ENCODE measurements at places on chromosomes 3 and 15.

GRCh38 chr3:24683633-24684384 is 189.2 kb upstream of the THRB start:
- no peak for DNase-seq

DNA sequence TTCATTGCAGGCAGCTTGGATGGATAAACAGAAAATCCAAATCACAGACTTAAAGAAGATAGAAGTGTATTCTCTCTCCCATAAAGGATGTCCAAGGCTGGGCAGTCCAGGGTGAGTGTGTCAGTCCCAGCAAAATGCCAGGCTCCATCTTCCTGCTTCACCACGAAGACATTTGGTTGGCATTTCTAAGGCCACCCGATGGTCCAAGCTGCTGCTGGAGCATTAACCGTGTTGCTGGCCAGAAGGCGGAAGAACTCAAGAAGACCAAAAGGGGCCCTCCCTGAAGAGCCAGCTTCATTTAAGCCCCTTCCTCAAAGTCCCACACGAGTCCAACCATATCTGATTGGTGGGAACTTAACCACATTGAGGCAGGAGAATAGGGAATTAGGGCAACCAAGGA is 3.0 kb upstream of the CYP11A1 start:
- no peak for DNase-seq

- no peak for DNase-seq
These were observed 18.3 kb upstream of the CYP11A1 start for GRCh38 chr15:74385733-74386132.

- no peak for DNase-seq
These were observed 55.5 kb upstream of the ATP11B start for GRCh38 chr3:182737825-182738224.

GRCh38 chr15:89631902-89632264 is 23.4 kb downstream of the KIF7 start:
- DNase-seq: no peak

DNA sequence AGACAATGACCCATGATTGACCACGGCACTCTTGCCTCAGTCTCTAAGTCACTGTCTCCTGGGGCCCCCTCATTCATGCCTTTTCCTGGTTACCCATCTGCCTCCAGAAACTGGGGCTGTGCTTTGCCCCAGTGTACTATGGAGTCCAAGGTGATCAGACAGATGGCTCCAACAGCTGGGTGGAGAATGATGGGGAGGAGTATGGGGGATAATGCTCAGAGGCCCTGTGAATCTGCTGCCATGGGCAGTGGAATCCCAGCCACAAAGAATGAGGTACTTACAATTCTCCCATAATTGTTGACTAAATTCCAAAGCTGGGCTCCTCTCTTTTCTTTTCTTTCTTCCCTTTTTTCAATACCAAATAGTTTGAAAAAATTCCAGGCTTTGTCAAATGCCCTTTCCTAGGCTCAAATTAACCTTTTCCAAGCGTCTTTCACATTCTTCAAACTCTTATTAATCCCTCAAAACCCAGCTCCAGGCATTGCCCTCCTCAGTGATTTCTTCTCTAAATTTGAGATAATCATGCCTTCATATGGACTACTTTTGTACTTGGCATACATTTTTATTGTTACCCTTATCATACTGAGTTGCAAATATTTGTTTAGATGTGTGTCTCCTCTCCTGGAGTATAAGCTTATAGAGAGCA is 148.5 kb upstream of the ICE2 start:
- no peak for DNase-seq

GRCh38 chr3:172561897-172562640 is 38.8 kb upstream of the TNFSF10 start:
- no peak for DNase-seq

- DNase-seq: no peak
These were observed 130.0 kb downstream of the FRMD4B start for GRCh38 chr3:69255928-69256327.

DNA sequence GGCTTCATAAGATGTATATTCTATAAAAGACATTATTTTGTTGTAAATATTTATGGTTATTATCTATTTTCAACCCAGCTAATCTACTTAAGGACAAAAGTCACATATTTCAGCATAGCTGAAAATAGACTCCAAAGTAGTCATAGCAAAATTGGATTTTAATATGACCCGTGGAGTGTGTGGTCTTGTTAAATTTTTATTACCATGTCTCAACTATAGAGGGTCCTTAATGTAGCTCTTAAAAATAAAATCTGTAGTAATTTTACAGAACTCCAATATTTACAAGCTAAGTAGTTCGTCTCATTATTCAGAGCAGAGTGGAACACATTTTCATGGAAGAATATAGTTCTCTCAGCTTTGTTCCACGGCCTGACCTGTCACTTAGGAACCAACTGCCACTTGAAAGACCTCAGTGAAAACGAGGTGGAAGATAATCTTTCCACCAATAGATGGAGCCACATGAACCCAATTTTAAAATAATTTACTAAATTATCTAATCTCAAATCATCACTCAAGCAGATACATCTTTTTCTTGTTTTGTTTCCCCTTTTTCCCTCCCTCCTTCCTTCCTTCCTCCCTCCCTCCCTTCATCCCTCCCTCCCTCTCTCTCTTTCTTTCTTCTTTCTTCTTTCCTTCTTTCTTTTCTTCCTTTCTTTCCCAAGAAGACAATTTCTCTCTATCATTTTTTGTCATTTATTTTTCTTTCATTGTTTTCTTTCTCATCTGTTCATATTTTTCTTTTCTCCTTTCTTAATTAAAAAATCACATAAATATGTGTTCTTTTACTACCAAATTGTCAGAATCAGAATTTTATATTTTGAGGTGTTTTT is 97.2 kb downstream of the CLDN1 start:
- no peak for DNase-seq

DNA sequence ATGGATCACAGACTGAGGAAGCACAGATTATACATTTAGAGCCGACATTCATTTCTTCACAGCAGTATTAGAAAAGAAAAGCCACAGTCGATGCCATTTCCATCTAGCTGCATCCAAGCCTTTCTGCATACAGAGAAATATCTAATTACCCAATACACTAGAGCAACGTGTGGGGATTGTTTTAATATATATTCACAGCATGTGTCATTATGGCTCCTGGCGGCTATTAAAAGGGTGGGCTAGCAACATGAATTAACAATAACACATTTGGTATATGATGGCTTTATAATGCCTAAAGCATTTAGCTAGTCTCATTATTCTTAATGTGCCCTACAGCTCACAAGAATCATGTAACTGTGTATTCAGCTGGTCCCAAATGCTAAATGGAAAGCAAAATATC is 1030.5 kb downstream of the FHIT start:
- no peak for DNase-seq

DNA sequence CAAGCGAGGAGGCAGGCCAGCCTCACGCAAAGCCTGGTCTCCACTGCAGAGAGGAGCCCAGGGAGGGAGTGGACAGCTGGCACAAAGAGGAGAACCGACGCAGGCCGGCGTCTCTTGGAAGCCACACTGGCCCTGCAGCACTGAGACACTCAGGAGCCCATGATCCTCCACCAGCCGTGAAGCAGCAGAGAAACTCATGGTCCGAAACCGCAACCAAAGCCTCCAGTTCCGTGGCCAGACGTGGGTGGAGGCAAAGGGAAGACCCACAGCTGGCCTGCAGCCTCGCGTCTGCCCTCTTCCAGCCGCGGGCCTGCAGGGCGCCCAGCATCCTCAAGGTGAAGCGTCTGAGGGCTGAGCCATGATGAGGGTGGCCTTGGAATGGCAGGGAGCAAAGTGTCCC is 62.2 kb upstream of the SEC61A1 start:
- DNase-seq: no peak

GRCh38 chr3:19934098-19934566 is at the start of gene EFHB:
EFHB (minus strand) TSS chr3:19934217; CDS start chr3:19934018, 199 bp downstream.
- DNase-seq: no peak

DNA sequence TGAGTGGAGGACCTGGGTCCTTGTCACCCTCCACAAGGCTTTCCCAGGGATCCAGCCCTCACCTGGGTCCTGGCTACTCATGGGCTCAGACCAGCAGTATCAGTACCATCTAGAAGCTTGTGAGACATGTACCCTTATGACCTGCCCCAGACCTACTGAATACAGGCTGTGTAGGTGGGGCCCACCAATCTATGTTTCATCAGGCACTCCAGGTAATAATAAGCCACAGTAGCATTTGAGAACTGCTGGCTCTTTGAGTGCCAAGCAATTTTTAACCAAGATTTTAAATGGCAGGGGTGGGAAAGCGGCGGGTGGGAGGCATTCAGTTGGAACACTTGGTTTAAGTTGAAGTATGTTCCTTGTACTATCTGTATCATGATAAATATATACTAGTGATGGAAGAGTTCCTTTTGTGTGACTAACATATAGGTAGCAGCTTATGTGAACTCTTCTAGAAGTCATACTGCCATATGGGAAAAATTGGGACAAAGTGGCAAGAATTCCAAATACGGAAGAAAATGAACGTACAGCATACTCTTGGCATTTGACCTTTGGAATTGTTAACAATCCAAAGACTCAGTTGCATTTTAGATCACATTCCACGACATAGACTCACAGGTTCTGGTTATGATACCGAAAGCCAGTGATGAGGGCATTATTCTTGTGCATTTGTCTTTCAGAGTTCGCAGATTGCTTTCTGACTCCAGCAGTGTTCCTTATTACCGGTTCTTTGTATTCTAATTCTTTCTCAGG is 190.4 kb downstream of the GHSR start:
- DNase-seq: no peak

GRCh38 chr3:38507120-38507519 is 11.0 kb downstream of the EXOG start:
- no peak for DNase-seq

DNA sequence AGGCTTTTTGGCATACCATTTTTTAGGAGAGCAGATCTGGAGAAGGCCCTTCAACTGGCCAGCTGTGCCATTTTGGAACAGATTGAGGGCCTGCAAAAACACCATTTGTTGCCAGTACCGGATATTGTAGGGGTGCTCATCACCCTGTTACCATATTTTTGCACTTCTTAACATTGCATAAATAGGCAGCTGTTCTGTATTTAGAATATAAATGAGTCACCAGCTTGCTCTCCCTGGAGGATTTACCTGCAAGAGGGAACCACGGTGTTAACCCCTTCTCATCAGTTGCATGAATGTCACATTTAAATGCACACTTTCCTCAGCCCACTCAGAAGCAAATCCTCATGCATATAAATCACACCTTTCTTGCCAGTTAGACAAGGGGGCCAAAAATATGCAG is 435.6 kb downstream of the ROBO2 start:
- DNase-seq: no peak

DNA sequence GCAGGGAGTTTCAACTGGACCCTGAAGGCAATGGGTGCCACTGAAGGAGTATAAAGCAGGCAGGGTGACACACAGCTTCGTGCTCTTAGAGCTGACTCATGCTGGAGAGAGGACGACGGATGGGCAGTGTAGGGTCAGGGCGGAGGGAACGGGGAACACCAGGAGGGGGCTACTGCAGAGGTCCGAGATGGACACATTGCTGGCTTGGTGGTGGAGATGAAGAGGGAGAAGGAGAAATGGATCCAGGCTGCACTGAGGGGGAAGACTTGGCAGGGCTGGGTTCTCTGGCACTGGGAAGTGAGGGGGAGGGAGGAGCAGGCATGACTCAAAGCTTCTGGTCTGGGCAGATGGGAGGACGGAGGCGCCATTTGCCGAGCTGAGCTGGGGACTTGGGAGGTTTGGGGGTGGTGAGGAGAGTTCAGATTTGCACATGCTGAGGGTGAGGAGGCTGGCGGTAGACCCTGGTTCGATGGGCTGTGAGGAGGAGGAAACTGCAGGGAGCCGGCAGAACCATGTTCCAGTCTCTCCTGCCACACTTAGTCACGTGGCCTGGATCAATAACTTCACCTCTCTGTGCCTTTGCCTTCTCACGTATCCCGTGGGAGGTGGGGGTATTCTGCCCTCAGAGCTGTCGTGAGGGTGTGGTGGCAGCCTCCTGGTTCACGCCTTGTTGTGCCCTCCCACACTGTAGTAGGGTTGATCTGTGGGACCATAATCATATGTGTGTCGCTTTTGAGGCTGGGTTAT is 4.6 kb upstream of the KCTD6 start:
- DNase-seq: no peak

DNA sequence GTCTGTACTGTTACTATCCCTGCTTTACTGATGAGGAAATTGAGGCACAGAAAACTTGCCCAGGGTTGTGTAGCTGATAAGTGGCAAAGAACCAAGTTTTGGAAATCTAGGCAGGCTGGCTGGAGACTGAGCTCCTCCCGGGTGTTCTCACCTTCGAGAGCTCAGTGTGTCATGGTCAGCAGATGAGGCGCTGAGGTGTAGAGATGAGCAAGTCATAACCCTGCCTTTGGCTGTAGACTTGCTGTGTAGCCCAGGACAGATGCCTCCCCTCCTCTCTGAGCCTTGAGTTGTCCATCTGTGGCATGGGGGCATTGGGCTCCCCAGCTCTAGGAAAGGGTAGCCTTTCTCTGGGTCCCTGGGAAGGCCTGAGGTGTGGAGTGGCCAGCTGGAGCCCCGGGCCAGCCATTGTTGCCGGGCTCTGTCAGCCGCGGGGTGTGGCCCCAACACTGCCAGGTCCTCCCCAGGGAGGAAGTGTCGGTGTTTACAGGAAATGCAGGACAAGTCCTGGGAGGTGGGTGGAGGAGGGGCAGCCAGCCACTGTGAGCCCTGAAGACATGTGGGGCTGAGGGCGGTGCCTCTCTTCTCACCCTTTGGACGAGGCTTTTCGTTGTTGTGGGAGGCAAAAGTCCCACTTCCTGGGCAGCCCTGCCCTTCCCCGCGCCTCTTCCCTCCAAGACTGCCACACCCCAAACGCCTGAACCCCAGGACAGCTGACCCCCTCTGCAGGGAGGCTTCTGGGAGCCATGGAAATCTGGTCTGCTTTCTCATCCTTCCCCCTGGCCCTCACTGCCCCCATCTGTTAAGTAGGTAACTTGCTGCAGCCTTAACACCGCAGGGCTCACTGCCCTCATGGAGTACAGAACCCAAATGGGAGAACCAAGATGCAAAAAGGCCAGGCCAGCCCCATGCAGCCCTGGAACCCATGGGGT is 29.1 kb downstream of the FGD5 start:
- no peak for DNase-seq

- no peak for DNase-seq
These were observed 2.7 kb downstream of the TEX55 start for GRCh38 chr3:119148493-119149180.

GRCh38 chr3:63921741-63922482 is 9.7 kb upstream of the SCAANT1 start:
- DNase-seq: no peak

DNA sequence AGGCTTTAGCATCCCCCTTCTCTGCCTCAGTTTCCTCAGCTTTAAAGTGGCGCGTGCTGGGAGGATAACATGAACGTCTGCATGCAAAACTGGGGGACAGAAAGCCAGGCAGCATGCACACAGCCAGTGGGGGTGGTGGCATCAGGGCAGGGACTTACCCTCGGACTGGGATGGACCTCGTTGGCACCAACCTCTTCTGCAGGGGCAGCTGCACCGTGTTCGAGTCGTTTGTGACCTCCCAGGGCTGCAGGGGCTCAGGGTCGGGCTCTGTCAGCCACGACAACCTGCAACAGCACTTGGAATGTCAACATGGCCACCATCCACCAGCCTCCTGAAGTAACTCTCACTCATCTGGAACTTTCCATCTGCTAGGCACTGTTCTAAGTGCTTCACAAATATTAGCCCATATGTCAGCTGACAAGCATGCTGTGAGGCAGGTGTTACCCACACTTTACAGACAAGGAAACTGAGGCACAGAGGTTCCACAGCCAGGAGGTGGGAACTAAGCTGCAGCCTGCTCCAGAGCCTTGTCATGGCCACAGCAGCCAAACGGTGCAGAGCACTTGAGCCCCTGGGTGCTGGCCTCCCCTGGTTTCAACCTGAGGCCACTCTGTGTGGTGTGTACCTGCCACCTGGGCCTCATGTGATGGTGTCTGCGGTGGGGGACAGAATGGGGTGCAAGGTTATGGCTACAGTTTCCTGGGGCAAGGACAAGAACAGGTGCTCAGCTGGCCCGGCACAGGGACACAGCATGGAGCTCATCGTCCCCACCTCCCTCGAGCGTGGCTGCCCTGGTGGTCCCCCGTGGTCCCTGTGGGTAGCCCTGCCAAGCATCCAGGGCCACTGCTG is 6.7 kb downstream of the C3orf22 start:
- DNase-seq: no peak
